ENCODE measurements at places on chromosomes 6 and 20.

GRCh38 chr20:31570735-31571617 lies 34.1 kb upstream of the ID1 start:
- no peak for DNase-seq

GRCh38 chr20:19661717-19662636 lies 96.1 kb upstream of the RIN2 start:
- DNase-seq = peak; percentile 81

DNA sequence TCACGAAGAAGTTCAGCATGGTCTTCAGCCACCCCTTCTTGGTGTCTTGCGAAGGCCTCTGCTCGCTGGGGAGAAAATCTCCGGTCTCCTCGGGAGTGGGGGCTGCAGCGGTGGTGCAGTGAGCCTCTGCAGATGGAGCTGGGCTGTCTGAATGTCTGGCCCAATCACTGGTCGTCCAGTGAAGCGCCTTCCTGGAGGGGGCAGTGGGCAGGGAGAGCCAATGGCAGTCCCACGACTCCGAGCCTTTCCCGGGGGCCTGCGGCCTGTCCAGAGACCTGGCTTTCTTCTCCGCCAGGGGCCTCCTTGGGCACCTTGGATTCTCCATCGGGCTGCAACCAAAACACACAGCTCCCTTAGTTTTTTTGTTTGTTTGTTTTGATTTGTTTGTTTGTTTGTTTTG lies 6.3 kb downstream of the BNIP5 start:
- DNase-seq = no peak

GRCh38 chr6:27838945-27839625 lies 73.1 kb downstream of the OR2B2 start:
- DNase-seq = peak; percentile 78

DNA sequence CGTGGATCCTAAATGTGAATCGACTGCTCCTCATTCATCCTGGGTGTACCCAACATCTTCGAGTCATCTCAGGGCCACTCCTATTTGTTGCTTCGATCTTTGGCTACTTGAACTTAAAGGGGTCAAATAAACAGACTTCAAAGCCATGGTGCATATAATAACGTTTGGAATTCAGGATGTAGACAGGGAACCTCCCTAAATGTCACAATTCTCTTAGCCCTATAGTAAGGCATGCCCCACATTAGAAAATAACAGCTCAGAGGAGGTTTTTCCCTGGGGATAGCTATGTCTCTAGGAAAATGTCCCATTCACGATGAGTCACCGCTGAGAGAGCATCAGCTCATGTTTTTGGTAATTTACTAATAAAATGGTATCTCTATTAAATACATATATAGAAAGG lies 54.8 kb upstream of the BMP6 start:
- DNase-seq = no peak

- DNase-seq = no peak
Observed at GRCh38 chr6:39824030-39824926, 32.1 kb downstream of the DAAM2 start.
